ENCODE measurements at places on chromosomes 7 and 10. TPM values are rescaled to one million over a fixed set of nuclear protein-coding genes. Genes with fewer than 3 reads are reported as not detected.

Gene ZNF365
- polyA plus RNA-seq, result not detected

Gene AMZ1
- polyA plus RNA-seq, result 1.0 TPM

Gene HPS6
- 16.3 TPM for polyA plus RNA-seq

Gene MALRD1
- 0.87 TPM for polyA plus RNA-seq

Gene IFIT1B
- polyA plus RNA-seq, result not detected

Gene OR2A5
- polyA plus RNA-seq, result not detected

Gene CCDC71L
- polyA plus RNA-seq, result 1.8 TPM

Gene ABI1
- 70.4 TPM for polyA plus RNA-seq

Gene STAG3
- 118 TPM for polyA plus RNA-seq

Gene ADAP1
- 9.4 TPM for polyA plus RNA-seq

Gene KLLN
- 2.2 TPM for polyA plus RNA-seq

Gene ADAM8
- polyA plus RNA-seq, result 28.4 TPM

Gene CC2D2B
- 0.54 TPM for polyA plus RNA-seq

Gene RASA4B
- polyA plus RNA-seq, result 5.9 TPM

Gene AGAP5
- polyA plus RNA-seq, result 2.3 TPM

Gene PLEKHS1
- polyA plus RNA-seq, result not detected

Gene UNCX
- polyA plus RNA-seq, result not detected

Gene LIPM
- polyA plus RNA-seq, result not detected

Gene ANKRD30A
- 1.6 TPM for polyA plus RNA-seq

Gene C7orf57
- polyA plus RNA-seq, result not detected

Gene CEP55
- polyA plus RNA-seq, result 55.2 TPM

Gene ADAM12
- polyA plus RNA-seq, result 0.03 TPM

Gene ZNF239
- polyA plus RNA-seq, result 0.35 TPM

Gene ATP6V0A4
- polyA plus RNA-seq, result not detected

Gene ACTL6B
- polyA plus RNA-seq, result not detected

Gene KLF14
- polyA plus RNA-seq, result not detected

Gene HYAL4
- 0.33 TPM for polyA plus RNA-seq

Gene GRID2IP
- polyA plus RNA-seq, result not detected

Gene GNA12
- polyA plus RNA-seq, result 2.9 TPM

Gene SEMA3E
- polyA plus RNA-seq, result 0.78 TPM

Gene IQUB
- not detected for polyA plus RNA-seq

Gene RBM20
- 0.26 TPM for polyA plus RNA-seq

Gene GSTO2
- polyA plus RNA-seq, result 0.34 TPM

Gene PILRA
- polyA plus RNA-seq, result 6.8 TPM

Gene CFAP43
- polyA plus RNA-seq, result 0.14 TPM

Gene OR2A42
- polyA plus RNA-seq, result 0.32 TPM

Gene ZNF488
- polyA plus RNA-seq, result not detected

Gene SPDYE16
- polyA plus RNA-seq, result 0.62 TPM

Gene VWDE
- 1.7 TPM for polyA plus RNA-seq

Gene HOXA4
- polyA plus RNA-seq, result not detected

Gene IMMP2L
- 15.8 TPM for polyA plus RNA-seq

Gene MMP21
- polyA plus RNA-seq, result 0.09 TPM

Gene DUSP5
- polyA plus RNA-seq, result 3.2 TPM

Gene NDUFA5
- 166 TPM for polyA plus RNA-seq

Gene LOXL4
- 0.33 TPM for polyA plus RNA-seq

Gene CARD11
- polyA plus RNA-seq, result 26.1 TPM

Data from GM12878 (cell line).